ENCODE measurements at places on chromosomes 7 and 10.

DNA sequence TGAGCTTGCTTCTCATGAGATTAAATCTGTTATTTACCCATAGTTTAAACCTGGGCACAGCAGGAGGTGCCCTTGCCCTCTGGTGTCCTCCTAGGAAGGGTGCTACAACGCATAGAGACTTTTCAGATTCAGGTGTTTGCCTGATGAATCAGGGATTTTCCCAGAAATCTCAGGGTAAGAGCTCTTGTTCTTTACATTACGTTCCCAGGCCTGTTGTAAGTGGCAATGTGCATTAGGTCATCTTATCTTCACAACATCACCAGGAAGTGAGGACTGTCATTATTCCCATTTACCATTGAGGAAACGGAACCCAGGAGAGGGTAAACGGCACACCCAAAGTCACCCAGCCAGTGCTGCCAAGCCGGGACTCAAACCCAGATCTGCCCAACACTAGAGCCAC is 73.0 kb downstream of the NHLRC2 start:
- DNase-seq: no peak

DNA sequence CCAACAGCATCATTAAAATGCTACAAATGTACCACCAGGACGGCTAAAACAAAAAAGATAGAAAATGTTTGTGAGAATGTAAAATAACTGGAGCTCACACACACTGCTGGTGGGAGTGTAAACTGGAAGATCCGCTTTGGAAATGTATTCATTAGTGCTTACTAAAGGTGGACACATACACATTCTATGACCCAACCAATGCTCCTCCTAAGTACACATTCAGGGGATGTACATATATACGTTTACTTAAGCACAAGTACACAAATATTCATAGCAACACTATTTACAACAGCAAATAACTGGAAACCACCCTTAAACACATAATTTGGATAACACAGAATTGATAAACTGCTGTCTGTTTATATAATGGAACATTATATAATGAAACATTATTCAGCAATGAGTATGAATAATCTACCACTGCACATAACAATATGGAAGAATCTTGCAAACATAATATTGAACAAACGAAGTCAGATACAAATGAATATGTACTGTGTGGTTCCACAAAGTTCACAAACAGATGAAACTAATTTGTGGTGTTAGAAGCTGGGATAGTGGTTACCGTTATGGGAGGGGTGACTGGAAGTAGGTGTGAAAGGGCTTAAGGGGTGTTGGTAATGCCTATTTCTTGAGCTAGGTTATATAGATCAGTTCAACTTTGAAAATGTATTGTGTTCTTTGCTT is 52.1 kb downstream of the STRA8 start:
- no peak for DNase-seq

DNA sequence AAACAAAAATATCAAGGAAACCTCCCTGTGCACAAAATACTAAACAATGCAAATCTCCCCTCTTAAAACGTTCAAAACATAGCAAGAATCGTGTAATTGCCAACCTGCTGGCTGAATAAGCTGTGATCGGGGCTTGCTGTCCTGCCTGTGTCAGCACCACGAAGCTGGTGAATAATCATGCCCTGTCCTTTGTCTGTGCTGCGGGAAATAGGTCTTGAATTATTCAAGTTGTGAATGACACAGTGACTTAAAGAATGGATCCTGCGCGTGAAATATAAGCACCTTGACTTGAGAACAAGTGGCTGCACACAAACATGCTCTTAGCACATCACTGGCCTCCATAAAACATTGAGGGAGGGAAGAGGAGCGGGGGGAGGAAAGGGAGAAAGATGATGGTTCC is 130.2 kb downstream of the OAT start:
- DNase-seq: no peak

- no peak for DNase-seq
Observed at GRCh38 chr7:47008461-47008860, 573.5 kb downstream of the TNS3 start.

DNA sequence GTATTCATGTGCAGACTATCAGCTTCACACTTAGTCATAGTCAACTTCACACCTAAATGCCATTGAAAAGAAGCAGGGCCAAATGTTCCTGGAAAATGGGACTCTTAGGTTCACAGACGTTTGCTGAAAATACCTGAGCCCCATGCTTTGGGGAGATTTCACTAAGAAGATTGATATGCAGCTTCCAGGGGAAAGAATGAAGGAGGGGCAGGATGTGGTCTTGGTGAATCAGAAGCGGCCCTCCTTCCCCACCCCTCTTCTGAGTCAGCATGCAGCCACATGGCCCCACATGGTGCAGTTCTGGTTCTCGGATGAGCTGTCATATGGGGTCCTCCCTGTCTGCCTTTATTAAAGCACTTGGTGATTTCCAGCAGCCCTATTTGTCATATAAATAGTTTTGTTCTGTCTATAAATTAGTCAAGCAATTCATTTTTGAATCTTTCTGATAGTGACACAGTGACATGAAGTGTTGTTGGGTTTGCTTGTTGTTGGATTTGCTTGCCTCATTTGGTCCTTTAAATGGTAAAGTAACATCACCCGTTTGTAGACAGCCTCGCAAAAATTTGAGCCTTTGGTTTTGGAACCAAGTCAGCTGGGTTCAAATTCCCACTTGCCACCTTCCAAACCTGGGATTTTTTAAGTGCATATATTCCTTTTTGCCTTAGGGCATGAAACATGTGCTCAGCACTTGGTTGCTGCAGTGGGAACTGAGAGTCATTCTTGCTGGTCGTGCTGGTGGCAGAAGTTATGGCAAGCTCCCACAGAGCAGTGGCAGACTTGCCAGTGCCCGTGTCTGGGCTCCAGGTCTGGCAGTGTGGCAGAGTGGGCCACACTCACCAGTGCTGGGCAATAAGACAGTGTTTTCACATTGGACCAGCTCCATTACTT is 68.1 kb upstream of the CDK6 start:
- DNase-seq: peak; percentile 81

All from stimulated activated CD4-positive, alpha-beta T cell treated with anti-CD3 and anti-CD28 coated beads, Interleukin-12 subunit alpha, Interleukin-12 subunit beta, amount 100 ng/mL, for 24 hours (primary cell).